ENCODE measurements at places on chromosomes 7 and 10.

GRCh38 chr7:34493752-34494151 lies 164.3 kb upstream of the NPSR1 start:
- DNase-seq: no peak

GRCh38 chr10:4704034-4704545 lies 121.9 kb upstream of the AKR1E2 start:
- DNase-seq: no peak

DNA sequence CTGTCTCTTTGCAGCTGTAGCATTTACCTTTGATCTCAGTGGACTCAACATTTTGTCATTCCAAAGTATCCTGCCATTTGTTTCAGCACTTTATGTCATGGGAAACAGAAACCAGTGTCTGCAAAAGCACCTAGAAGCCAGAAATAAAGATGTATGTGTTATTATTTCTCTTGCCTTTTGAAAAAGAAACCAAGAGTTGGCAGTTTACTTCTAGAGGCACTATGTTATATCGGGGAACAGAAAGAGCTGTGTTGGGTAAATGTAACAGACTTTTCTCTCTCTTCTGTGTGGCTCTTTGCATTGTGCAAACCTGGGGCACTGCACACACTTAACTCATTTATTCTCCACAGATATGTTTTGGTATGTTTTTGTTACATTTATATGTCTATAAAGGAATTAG lies 36.7 kb downstream of the ZNF138 start:
- DNase-seq: no peak

- DNase-seq: no peak
Observed at GRCh38 chr7:44305564-44306507, 19.6 kb downstream of the CAMK2B start.

GRCh38 chr10:132612571-132613504 lies 75.3 kb downstream of the INPP5A start:
- no peak for DNase-seq

GRCh38 chr10:124324856-124325632 lies 93.7 kb downstream of the OAT start:
- DNase-seq: no peak

DNA sequence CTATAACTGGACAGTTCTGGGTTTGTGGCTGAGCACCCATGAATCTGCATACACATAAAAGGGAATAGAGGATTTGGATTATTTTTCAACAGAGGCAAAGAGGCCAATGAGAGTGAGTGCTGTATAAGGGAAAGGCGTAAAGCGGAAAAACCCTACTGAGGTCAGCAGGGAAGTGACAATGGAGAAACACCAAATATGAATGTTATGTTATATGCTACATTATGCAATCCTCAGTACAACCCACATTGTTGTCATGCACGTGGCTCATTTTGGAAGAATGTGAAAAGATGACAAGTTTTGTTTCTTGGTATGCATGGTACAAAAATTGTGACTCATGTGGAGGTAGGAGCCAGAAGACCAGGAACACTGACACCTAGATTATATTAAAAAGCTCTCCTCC lies 113.6 kb upstream of the AMPH start:
- no peak for DNase-seq

DNA sequence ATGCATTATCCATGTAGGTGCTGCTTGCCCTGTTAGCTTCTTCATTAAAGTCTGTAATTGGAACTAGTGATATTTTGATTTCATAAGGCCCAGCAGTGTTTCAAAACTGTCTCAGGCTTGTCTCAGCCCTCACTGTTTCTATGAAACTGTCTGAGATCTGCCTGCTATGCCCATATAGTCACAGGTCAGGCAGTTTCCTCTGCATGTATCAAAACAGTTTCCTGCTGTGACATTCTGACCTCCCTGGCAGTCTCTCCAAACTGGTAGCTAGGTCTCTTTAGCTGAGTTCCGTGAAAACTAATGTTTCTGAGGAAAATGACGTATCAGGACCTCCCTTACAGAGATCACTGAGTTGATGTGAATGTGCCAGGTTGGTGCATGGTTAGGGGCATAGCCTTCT lies 18.9 kb upstream of the SEMA3D start:
- DNase-seq: no peak

- no peak for DNase-seq
Observed at GRCh38 chr10:74328388-74328787, 177.4 kb downstream of the ADK start.

- DNase-seq: no peak
Observed at GRCh38 chr10:13311177-13311575, 11.3 kb upstream of the PHYH start.

GRCh38 chr10:43351301-43351700 lies 20.1 kb upstream of the FXYD4 start:
- no peak for DNase-seq

DNA sequence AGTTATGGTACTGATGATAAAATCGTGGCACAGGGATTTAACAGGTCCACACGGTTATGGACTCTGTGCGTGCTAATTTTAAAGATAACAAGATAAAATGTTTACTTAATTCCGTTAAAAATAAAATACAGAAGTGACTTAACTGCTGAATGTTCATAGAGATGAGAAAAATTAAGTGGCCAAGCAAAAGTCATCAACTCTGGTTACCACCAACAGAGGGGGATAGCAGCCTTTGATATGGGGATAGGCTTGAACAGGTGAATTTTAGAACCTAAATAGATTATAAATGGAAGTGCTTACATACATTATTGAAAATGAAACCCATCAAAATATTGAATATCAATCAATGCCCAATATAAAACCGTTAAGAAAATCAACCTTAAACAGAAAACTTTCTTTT lies 245.0 kb downstream of the WDR37 start:
- no peak for DNase-seq

DNA sequence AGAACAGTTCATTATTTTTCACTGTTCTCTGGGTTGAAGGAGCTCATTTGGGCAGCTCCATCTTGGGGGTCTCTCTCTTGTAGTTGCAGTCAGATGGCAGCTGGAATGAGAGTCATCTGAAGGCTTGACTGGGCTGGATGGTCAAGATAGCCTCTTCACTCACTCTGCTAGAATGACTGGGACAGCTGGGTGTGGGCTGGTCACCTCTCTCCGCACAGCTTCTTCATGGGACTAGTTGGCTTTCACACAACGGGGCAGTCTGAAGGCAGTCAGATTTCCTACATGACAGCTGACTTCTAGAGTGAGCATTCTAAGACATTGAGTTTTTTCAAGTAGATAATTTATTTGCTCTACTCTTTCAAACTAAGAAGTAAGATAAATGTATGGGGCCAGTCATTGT lies 13.1 kb downstream of the PLEKHA1 start:
- DNase-seq: no peak

- DNase-seq: no peak
Observed at GRCh38 chr7:41437257-41438196, 265.4 kb downstream of the INHBA start.

Data from nephron progenitor cell (in vitro differentiated cells).